Activated CD4-positive, alpha-beta T cell treated with anti-CD3 and anti-CD28 coated beads, Interleukin-2, amount 10 ng/mL, durations not matched to agents 7 days and 5 days (primary cell): ENCODE measurements at places on chromosomes 16 and 17.

- peak; percentile 61 for DNase-seq
These were observed 28.0 kb upstream of the MAF start for GRCh38 chr16:79628501-79628975.

DNA sequence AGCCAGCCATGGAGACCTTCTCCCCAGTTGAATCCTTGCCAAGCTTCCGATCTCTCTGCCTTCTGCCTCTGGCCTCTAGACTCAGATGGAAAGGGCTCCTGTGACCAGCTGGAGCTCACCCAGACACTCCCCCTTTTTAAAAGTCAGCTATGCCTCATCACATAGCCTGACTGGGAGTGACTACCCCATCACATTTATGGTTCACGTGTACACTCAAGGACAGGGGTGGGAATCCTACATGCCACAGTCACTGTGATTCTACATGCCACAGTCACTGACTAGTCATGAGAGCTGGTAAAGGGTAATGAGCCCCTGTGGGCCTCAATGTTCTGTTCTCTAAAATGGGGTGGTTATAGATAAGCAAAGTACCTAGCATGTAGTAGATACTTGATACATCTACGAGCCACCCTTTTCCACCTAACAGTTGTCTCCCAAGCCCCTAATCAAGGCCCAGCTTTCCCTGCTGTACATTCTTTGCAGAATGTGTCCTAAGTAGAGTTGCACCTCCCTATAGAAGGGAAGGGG, 85.1 kb downstream of the RGS9 start:
- no peak for DNase-seq

GRCh38 chr17:16954521-16954920, 17.4 kb downstream of the TNFRSF13B start:
- DNase-seq, result no peak

GRCh38 chr17:55811536-55811935, 60.7 kb downstream of the PCTP start:
- no peak for DNase-seq

- DNase-seq, result peak; percentile 46
These were observed 119.0 kb upstream of the CDC42EP4 start for GRCh38 chr17:73430848-73431247.

DNA sequence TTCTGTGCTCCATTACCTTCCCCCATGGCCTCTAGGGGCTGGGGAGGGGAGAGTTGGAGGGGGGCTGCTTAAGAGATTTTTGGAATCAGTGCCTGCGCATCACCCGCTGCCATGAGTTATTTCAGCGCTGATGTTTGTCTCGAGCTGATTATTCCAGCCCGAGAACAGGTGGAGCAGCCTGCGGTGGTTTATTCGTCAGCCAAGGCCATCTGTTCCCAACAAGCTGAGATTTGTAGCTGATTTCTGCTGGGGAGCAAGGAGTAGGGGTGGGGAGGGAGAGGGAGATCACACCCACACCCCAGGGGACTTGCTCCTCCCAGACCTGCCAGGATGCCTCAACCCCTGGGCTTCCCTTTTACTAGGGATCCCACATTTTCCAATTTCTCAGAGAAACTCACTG, 23.1 kb downstream of the PIPOX start:
- no peak for DNase-seq

GRCh38 chr16:50267151-50267631, 840 bp downstream of the ADCY7 start:
- no peak for DNase-seq

- DNase-seq, result no peak
These were observed 214.7 kb downstream of the RPTOR start for GRCh38 chr17:80759377-80759673.

DNA sequence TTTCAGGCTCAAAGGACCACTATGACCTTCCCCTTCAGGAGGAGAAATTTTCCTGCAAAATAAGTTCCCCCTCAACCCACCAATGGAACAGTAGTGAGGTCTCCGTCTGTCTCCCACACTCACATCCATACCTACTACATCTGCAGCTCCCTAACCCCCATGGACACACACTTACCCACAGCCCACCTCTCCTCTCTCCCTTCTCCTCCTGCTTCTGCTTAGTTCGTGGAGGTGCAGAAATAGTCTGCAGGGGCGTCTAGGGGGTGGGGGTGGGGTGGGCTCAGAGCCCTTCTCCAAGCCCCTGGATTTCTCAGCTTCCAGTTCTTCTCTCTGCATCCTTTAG, 8.9 kb downstream of the HOXB4 start:
- no peak for DNase-seq

- no peak for DNase-seq
These were observed 40.9 kb downstream of the PIK3R5 start for GRCh38 chr17:8924595-8924994.

GRCh38 chr17:80997424-80998117, 5.9 kb downstream of the CHMP6 start:
- DNase-seq, result no peak

DNA sequence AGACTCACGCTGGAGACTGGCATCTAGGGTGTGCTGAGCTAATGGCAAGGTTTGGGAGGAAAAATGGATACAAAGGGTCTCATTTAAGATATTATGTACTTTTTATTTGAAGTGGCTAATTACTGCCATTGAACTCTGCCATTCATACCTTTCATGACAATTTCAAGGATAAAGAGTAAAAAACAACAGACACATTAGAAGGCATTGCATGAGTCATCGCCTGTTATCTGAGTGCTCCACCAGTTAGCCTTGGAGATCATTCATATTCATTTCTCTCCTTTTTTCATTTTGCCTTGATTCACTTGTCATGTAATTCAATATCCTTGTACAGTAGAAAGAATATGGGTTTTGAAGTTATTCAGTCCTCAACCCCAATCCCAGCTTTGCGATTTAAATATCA, 109.5 kb downstream of the CDH8 start:
- no peak for DNase-seq

GRCh38 chr17:11130367-11130766, 110.6 kb upstream of the SHISA6 start:
- DNase-seq, result no peak

DNA sequence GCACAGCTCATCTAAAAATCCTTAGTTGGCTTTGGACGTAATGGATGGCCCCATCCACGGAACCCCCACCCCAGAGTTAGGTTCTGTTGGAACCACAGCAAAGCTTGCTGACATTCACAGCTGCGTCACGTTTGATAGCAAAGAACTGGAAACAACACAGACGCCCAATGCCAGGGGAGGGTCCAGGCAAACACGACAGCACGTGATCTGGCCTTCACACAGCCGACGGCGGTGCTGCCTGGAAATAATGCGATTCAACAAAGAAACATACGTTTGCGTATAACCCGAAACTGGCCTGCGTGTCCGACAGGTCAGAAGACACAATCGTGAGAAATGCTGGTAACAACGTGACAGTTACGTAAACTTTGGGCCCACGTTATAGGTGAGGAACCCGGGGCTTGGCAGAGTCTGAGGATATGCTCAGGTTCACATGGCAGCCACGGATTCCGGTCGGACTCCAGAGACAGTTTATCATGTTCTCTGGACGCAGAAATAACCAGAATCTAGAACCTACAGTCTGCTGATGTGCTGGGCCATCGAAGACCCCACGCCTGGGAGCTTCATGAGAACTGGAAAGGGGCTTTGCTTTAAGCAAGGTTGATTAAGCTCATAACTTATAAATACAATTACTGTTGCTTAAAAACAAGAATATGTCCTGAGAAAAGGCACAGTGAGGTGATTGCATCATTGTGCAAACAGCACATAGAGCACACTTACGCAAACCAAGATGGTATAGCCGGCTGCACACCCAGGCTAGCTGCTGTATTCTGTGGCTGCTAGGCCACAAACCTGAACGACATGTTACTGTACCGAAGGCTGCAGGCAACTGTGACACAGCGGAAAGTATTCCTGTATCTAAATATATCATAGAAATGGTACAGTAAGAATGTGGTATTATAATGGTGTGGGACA, 70.4 kb downstream of the RPH3AL start:
- DNase-seq, result peak; percentile 4

- no peak for DNase-seq
These were observed 60.0 kb upstream of the CDC42EP4 start for GRCh38 chr17:73371836-73372235.

- no peak for DNase-seq
These were observed 11.5 kb upstream of the WIPI1 start for GRCh38 chr17:68468788-68469187.

DNA sequence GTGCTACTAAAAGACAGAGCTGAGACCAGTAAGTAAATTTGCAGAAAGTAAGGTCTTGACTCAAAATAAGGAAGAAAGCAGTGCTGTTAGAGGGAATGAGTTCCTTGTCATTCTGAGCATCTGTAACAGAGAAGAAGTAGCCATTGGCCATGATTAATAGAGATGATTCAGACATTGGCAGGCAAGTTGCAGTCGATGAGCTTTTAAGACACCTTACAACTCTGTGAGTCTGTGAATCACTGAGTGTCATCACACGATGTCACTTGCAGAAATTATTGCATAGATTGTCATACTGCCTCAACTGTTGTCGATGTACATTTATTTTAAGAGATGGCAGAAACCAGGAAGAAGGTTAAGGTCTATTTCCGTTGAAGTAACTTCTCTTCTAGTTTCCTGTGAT, 201.1 kb upstream of the CDH13 start:
- no peak for DNase-seq

- no peak for DNase-seq
These were observed 44.3 kb upstream of the PSMD7 start for GRCh38 chr16:74252329-74252728.

GRCh38 chr16:751152-752006, 9.2 kb upstream of the MSLN start:
- DNase-seq, result no peak

- no peak for DNase-seq
These were observed 3.7 kb downstream of the BCL6B start for GRCh38 chr17:7026471-7027115.

- no peak for DNase-seq
These were observed 1.4 kb downstream of the CDK5R1 start for GRCh38 chr17:32488177-32488542.

- DNase-seq, result no peak
These were observed 3.7 kb upstream of the PIK3R6 start for GRCh38 chr17:8871081-8871581.

- DNase-seq, result no peak
These were observed 39.3 kb downstream of the ABAT start for GRCh38 chr16:8713635-8714172.

GRCh38 chr17:43728081-43728480, 30.5 kb downstream of the SOST start:
- no peak for DNase-seq

DNA sequence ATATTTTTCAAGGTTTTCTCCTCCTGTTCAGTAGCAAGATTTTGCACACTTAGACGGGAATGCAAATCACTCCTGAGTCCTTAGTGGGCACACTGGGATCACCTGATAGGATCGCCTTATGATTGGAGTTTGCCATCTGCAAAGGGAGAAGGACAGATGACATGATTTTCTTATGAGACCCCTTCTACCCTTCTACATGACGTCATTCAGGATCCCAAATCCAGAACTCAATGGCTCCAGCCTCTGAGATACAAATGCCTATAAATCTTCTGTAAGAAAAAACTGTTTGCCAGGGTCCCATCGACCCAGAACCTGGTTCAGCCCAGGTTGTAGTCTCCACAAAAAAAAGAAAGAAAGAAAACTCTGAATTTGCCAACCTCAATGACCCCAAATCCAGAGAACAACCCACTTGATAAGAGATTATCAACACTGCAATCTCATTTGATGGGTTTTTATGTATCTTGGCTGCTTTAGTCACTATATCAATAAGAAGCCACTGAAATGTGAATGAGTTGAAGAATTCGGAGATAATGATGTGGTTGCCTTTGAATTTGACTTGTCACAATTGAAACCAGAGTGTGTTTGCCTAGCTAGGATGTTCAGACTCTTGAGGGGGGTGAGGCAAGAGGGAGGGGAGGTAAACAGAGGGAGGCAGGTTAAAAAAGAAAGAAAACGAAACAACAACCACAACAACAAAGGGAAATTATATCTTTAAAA, 6.7 kb downstream of the ZNF423 start:
- DNase-seq, result no peak

GRCh38 chr17:45306623-45307022, 10.2 kb downstream of the MAP3K14 start:
- DNase-seq, result no peak

DNA sequence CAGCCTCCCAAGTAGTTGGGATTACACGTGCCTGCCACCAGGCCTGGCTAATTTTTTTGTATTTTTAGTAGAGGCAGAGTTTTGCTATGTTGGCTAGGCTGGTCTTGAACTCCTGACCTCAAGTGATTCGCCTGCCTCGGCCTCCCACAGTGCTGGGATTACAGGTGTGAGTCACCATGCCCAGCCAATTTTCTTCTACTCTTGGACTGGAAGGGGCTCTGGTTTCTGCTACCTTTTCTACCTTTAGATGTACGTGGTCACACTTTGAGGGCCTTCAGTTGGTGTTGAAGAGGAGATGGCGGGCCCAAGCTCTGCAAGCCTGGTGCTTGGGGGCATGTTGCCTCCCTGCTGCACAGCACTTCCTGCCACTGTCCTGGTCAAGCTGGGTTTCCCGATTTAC, 173.6 kb downstream of the PRKCA start:
- no peak for DNase-seq

DNA sequence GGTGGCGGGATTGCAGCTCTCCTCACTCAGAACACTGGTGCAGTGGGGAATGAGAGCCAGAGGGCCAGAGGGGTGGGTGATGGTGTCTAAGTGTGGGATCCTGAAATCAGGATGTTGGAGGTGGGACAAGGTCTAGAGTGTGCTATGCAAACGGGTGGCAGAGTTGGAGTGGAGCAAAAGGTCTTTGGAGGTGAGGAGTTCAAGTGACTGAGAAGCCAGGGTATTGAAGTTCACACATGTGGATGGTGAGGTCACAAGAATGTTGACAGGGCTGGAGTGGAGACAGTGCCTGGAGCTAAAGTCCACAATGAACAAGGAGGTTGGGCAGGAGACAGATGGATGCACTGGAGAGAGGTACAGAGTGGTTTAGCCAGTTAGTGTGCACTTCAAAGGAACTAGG, 38.3 kb upstream of the MAP3K14 start:
- no peak for DNase-seq

DNA sequence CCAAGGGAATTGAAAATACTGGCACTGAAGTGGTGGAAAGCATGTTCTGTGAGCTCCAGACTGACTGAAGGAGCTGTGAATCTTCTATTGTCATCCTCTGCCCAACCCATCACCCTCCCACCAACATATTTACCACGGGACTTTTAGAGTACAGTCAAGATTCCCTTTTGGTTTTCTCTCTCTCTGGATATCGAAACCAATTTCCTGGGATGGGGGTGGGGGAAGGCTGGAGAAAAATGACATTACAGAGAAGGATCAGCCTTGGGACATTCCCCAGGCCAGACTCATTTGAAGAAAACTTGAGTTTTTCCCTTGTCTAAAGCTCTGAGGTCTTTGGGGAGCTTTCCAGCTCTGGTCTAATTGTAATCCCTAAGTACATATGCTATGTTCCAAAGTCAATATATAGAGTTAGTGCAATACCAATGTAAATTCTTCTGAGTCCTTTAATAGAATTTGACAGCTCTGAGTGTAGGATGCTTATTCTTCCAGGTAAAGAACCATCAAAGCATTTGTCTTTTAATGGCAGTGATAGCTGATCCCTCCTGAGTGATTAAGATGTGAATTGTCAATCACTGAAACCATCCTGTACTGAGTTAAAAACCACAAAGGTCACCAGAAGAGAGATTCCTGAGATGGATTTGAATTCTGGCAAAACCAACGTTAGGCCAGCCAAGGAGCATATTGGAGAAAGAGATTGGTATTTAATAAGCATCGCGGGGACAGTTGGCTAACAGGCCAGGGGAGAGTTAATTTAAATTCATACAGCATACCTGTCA, 48.8 kb upstream of the CCL1 start:
- DNase-seq, result no peak
